ENCODE measurements at places on chromosomes 11 and 22.

- DNase-seq = no peak
Measured at GRCh38 chr22:21593406-21594232, 26.1 kb downstream of the UBE2L3 start.

GRCh38 chr22:19383292-19383691 lies 48.2 kb downstream of the HIRA start:
- DNase-seq = no peak

DNA sequence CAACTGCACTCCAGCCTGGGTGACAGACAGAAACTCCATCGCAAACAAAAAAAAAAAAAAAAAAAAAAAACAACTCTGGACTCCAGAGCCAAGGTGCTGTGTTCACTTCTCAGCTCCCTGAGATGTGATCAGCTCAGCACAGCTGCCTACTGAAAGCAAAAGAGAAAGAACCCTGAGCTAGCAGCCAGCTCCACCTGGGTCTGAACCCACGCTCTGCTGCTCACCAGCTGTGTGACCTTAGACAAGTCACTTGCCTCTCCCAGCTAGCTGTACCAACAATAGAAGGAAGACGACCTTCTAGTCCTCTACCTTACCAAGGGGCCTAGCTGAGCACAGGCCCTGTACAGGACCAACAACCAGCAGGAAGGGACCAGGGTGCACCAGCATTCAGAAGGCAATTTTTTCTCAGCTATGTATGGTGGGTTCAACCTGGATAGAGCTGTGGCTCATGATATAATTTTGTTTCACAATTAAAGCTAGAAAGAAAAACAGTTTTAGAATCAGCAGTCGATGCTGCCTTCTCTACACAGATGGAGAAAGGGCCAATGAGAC lies 3.8 kb downstream of the DGCR2 start:
- no peak for DNase-seq

- no peak for DNase-seq
Measured at GRCh38 chr11:110478410-110478809, 48.7 kb downstream of the FDX1 start.

GRCh38 chr22:36930041-36930935 lies 16.9 kb downstream of the CSF2RB start:
- no peak for DNase-seq

GRCh38 chr11:57407010-57407920 lies 16.8 kb upstream of the PRG2 start:
- no peak for DNase-seq

- DNase-seq = peak; percentile 79
Measured at GRCh38 chr11:112229746-112230433, 3.7 kb downstream of the PTS start.

DNA sequence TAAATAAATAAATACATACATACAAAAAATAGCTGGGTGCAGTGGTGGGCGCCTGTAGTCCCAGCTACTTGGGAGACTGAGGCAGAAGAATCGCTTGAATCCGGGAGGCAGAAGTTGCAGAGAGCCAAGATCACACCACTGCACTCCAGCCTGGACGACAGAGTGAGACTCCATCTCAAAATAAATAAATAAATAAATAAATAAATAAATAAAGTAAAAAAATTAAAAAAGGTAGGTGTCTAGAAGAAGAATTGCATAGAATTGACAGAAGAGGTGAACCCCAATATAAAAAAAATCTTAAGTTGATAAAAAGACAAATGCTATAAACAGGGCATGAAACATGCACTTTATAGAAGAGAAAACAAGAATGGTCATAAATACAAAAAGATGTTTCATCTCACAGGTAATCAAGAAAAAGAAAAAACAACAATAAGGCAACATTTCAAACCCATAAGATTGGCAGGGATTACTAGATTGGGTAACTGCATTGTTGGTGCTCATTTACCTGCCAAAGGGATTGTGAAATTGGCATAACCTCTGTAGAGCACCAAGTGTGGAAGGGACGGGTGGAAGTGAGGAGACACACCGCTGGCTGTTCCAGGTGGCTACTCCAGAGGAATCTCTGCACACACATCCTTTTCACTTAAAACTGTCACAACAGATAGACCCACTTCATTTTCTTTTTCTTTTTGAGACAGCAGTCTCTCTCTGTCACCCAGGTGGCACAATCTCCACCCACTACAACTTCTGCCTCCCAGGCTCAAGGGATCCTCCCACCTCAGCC lies 44.7 kb downstream of the NF2 start:
- DNase-seq = no peak

DNA sequence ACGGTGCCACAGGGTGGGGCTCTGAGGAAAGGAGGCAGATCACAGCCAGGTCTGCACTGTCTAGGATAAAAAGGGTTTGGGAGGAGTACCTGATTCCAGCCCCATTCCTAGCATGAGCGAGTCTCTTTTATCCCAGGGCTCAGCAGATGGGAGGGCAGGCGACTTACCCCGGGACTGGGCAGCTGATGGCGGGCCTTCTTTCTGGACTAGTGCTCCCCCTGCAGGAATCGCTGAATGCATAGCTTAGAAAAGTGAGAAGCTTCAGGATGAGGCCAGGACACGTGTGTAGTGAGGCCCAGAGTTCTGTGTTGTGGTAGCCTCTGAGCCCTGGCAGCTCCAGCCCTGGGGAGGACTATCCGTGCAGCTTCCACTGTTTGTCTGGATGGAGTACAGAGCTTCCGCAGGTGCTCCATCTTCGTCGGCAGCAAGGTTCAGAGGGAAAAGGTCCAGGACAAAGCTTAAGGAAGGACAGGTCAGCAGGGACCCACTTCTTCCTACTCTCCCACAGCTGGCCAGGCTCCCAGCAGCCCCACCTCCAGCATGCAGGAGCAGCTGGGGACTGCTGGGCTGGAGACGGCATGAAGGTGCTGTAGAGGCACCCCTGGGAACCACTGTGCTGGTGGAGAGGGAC lies 30.4 kb downstream of the COMMD9 start:
- peak; percentile 72 for DNase-seq

- no peak for DNase-seq
Measured at GRCh38 chr11:124935548-124936514, at the start of gene HEPACAM. HEPACAM (minus strand) TSS chr11:124936047; CDS start chr11:124936006, 41 bp downstream.

GRCh38 chr11:20973940-20974559 lies 304.7 kb downstream of the NELL1 start:
- no peak for DNase-seq
